ENCODE measurements at places on chromosomes 2 and 18.

- DNase-seq = peak; percentile 38
These were observed 674 bp upstream of the ERBB4 start for GRCh38 chr2:212539072-212539880.

- no peak for DNase-seq
These were observed 1620.9 kb upstream of the NXPH2 start for GRCh38 chr2:140401056-140401455.

DNA sequence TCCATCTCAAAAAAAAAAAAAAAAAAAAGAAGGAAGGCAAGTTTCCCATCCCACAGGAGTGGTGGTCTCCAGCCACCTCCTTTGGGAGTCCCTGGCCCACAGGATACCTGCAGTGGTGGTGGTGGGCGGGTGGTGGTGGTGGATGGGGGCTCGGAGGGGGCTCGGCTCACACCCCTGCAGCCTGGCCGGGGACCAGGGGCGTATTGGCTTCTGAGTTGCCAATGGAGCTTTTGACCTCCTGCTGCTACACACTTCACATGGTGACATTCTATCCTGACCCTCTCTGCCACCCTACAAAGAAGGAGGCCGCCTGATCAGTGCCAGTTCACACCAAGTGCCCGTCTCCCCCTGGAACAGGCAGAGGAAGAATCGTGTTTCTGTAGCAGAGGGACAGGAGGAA lies 119.6 kb downstream of the NFATC1 start:
- DNase-seq = no peak

- no peak for DNase-seq
These were observed 182.9 kb upstream of the ID2 start for GRCh38 chr2:8498994-8499393.

GRCh38 chr2:197280015-197280702 lies 30.4 kb downstream of the ANKRD44 start:
- no peak for DNase-seq

- no peak for DNase-seq
These were observed 272.8 kb downstream of the TWIST2 start for GRCh38 chr2:239120664-239121063.

DNA sequence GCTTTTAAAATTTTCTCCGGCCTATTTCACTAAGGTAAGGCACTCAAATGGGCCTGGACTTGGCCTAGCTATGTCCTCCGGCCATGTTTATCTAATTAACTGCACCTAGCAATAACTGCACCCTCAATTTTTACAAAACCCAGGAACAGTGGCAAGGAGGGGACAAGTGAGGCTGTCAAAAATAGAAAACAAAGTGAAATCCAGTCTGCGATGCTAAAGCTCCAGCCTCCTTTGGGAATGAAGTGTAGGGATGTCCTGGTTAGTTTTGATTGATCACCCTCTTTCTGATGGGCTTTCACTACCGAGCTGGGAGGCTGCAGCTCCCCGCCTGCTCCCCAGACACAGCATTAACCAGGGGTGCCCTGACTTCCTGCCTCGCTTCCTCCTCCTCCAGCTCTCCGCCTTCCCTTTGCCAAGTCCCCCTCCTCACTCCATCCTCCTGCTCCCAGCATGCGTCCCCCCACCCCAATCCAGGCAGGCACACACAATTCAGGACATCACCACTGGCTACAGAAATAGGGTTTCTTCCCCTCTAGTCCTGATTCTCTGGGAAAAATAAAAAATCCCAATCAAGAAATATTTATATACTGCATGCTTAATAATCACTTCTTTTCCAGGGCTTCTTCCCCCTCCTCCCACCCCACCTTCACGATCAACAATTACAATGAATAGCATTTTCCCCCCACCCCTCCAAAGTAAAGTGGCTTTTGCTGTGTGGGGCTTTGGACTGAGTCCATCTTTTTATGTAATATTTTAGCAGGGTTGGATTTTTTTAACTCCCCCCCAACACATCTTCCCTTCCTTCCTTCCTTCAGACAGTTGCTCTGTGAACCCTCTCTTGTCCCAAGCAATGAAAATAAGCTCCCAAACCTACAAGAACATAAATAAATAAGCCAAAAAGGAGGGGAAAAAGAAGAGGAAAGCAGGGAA lies 3.3 kb upstream of the POU3F3 start:
- no peak for DNase-seq

- no peak for DNase-seq
These were observed 150.0 kb upstream of the ALKAL2 start for GRCh38 chr2:437756-438393.

DNA sequence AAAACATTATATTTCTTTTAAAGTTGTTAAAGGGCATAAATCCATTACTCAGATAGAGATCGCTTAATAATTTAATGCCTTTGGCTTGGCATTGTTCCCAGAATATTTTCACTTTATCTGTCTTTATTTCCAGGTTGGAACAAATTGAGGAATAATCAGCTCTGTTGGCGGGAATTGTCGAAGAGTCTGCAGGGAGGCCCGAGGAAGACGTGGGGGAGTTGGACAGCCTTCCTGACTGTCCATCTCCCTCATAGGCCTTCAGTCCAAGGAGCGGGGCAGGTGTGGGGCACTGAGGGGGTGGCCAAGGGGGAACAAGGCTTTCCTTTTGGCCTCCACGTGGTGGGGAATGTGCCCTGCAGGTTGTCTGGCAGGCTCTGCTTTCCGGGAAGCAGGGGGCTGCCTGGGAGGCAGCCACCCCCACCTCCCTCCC lies 179.6 kb downstream of the ZBTB7C start:
- DNase-seq = no peak

DNA sequence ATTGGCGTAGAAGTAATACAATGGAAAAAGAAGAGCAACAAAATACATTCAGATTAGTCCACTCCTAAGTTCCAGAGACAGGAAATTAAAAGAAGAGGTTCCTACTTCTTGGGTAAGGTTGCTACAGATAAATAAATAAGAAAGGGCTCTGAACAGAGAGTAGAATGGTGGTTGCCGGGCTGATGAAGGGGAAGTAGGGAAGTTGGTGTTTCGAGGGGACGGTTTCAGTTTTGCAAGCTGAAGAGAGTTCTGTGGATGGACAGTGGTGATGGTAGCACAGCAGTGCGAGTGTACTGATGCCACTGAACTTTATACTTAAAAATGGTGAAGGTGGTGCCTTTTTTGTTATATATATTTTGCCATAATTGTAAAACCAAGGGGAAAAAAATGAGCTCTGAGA lies 48.2 kb downstream of the CABYR start:
- DNase-seq = no peak

GRCh38 chr2:85132834-85133637 lies at the start of gene TCF7L1:
TCF7L1 (plus strand) TSS chr2:85133392; CDS start chr2:85133685, 293 bp downstream.
- DNase-seq = peak; percentile 54

DNA sequence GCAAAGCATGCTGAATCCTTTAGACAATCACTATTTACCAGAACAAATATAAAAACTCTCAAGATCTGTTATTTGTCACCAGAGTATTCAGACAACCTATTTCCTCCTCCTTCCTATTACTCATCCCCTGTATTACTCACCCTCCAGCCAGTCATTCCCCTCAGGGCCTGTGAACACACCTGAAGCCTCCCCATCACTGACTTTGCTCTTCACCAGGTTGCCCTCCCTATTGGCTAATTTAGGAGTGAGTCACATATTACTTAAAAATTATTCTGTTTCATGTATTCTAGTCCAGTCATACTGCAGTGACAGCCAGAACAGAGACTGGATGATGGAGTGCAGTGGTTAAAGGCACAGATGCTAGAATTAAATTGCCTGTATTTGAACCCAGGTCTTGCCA lies 3.7 kb upstream of the ATG16L1 start:
- peak; percentile 97 for DNase-seq

- no peak for DNase-seq
These were observed 71.0 kb upstream of the CYRIA start for GRCh38 chr2:16736633-16737032.

GRCh38 chr2:173040729-173041128 lies 34.9 kb upstream of the MAP3K20 start:
- DNase-seq = no peak

DNA sequence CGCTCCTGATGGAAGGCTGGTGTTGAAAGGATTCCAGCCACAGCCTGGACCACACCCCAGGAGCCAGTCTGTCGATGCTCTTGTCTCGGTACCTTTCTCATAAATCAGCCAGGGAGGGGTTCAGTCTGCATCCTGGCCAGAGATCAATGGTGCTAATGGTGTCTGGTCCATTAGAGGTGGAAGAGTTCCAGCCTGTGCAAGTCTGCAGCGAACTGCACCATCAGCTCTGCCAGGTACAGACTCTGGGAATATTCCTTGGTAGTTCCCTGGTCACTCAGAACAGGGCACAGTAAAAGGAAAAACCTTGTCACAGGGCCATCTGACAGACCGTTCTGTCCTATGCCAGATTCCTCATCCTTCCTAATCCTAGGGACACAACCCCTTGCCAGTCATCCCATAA lies 164.3 kb downstream of the MTCL1 start:
- no peak for DNase-seq
